ENCODE measurements at places on chromosomes 2 and 18. TPM values are rescaled to one million over a fixed set of nuclear protein-coding genes. Genes with fewer than 3 reads are reported as not detected.

KCNE4 gene
- total RNA-seq = 22.2 TPM

DNA sequence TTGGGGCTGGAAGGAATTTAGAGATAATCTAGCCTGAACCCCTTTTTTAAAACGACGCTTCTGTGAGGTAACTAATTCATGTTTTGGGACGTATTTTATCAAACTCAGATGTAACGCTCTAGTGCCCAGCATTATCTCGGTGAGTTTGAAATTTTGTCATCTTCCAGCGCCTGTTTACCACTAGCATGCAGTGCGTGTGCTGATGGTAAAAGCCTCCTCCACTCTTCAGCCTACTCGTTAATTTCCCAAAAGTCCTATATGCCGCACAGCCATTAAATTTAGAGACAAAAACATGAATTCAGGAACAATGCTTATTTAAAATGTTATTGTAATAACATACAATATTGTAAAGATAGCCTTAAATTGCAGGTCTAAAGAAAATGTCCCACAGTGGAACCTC is 2.8 kb downstream of the ZCCHC2 start:
- DNase-seq = no peak

DNA sequence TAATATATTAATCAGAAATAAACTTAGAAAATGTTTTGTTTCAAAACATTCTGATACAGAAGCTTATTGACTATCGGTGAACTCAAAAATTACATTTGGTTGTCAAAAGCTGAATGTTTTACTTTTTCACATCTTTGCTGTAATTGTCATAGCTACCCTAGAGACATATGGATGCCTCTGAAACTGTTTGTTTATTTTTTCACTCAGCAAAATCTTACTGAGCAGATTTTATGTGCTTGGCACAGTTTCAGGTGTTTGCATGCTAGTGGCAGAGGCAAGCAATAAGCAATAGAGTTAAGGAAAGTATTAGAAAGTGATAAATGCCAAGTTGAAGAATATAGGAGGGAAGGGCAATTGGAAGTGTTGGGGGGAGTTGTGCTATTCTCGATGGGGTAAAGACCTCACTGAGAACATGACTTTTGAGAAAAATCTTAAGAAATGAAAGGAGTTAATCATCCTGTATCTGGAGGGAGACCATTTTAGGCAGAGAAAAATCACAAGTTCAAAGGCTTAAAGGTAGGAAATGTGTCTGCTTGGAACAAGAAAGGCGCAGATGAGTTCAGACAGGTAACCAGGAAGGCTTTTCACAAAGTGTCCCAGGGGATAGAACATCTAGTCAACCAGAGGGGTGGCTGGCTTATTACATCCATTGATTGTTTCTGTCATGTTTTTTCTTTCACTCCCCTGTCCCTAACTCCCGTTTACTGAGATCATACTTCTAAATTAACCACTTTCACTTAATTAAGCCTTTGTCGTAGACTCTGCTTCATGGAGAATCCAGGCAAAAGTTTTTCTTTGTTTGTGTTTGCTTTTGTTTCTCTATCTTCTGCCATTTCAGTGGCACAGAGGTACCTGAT is 27.2 kb upstream of the COBLL1 start:
- DNase-seq = no peak

GRCh38 chr2:10720947-10721395 is 459 bp upstream of the ATP6V1C2 start:
- DNase-seq = no peak

- no peak for DNase-seq
These were observed 96.0 kb downstream of the TFCP2L1 start for GRCh38 chr2:121189011-121189410.

GRCh38 chr2:144382849-144383248 is 137.1 kb downstream of the ZEB2 start:
- no peak for DNase-seq

SP140L gene
- 16.0 TPM for total RNA-seq

DNA sequence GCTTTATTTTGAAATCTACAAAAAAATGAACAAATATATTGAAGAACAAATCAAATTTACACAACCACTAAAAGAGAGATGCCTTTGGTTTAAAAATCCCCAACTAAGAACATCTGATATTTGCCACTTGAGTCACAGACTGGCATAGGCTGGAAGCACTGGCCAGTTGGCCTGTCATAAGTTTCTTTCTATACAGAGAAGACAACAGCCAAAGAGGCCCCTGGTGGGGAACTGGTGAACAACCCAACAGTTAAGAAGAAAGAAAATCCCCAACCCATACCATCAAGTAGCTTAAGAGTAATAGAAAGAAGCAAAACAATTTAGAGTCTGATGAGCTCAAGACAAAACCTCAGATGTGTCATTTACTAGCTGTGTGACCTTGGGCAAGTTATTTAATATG is 45.5 kb downstream of the OSR1 start:
- DNase-seq = peak; percentile 57

DNA sequence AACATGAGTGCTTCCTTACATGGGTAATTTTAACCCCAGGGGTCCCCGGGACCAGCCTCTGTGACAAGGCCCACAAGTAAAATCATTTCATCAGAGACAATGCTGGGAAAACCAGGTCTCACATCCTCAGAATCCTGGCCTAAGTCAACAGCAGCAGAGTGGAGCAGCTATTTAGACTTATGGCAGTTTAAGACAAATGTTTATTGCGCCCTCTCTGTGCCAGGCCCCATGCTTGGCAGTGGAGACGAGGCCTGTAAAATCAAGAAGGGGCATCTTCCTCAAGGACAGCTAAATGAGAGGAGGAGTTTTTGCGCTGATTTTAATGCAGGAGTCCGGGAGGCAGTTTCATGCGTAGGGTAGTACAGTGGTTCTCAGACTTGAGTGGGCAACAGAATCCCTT is 56.0 kb upstream of the ACAA2 start:
- no peak for DNase-seq

GPR35 gene
- total RNA-seq = 0.09 TPM

DNA sequence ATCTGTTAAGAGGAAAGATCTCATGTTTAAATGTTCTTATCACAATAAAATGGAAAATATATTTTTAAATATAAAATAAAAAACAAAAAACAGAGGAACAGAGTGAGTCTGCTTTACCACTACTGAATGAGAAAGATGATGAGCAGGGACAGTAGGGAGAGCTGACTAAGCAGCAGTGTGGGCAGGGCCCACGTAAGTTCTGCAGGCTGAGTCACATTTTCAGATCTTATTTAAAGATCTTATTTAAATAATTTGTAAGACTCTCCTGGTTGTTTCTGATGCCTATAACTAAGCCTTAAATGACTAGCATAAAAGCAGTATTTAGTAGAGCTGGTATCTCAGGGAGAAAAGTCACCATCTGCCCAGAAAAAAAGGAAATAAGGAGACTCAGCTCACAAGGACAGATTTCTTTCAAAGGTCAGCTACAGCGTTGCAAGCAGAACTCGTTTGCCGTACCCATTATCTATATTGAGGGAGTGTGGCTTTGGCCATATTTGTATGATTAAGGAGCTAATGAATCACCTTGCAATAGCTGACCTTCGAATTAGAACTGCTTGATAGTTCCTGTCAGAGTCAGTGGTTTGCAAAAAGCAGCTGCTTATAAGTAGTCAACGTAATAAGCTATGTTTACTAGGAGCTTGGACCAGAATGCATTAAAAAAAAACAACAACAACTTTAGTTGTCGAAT is 322.1 kb upstream of the CHAC2 start:
- peak; percentile 24 for DNase-seq

SS18 gene
- 22.2 TPM for total RNA-seq

- DNase-seq = no peak
These were observed 106.9 kb upstream of the CD302 start for GRCh38 chr2:159904959-159905305.

Measured in fibroblast of the aortic adventitia (primary cell).